ENCODE measurements at places on chromosomes 7 and 10. TPM values are rescaled to one million over a fixed set of nuclear protein-coding genes. Genes with fewer than 3 reads are reported as not detected.

Gene TMEM213
- total RNA-seq = not detected

Gene PON3
- total RNA-seq = 5.1 TPM

Gene SH2D4B
- total RNA-seq = 0.22 TPM

Gene C10orf62
- 0.33 TPM for total RNA-seq

Data from placental epithelial cell (primary cell).